ENCODE measurements at places on chromosomes 7 and 10. TPM values are rescaled to one million over a fixed set of nuclear protein-coding genes. Genes with fewer than 3 reads are reported as not detected.

The CASP7 gene
- total RNA-seq: 61.0 TPM

The HMX3 gene
- not detected for total RNA-seq

The ZCWPW1 gene
- 5.2 TPM for total RNA-seq

The NKX6-2 gene
- not detected for total RNA-seq

The ATOH7 gene
- total RNA-seq: 0.07 TPM

The TUBB8 gene
- 0.22 TPM for total RNA-seq

The PCGF5 gene
- 32.7 TPM for total RNA-seq

The CYP2C19 gene
- total RNA-seq: not detected

The SCD gene
- 216 TPM for total RNA-seq

The CALCR gene
- total RNA-seq: not detected

The MUC3A gene
- total RNA-seq: not detected

The ATP6V0A4 gene
- total RNA-seq: 0.20 TPM

The NEUROG3 gene
- total RNA-seq: not detected

The MKLN1 gene
- total RNA-seq: 26.5 TPM

The C10orf71 gene
- total RNA-seq: not detected

The DNAH11 gene
- total RNA-seq: 1.5 TPM

The COL1A2 gene
- total RNA-seq: 961 TPM

The SORCS1 gene
- total RNA-seq: not detected

The ANK3 gene
- total RNA-seq: 4.1 TPM

Data from M059J (cell line).